Articular chondrocyte of knee joint (primary cell): ENCODE measurements at places on chromosomes 16 and 17. TPM values are rescaled to one million over a fixed set of nuclear protein-coding genes. Genes with fewer than 3 reads are reported as not detected.

The FBXL19 gene
- total RNA-seq: 11.5 and 12.0 TPM in 2 replicates

The KRT40 gene
- not detected in 2 replicates for total RNA-seq

The NHERF2 gene
- 24.3 and 40.4 TPM in 2 replicates for total RNA-seq

The ACE gene
- total RNA-seq: 0.91 and 0.97 TPM in 2 replicates

The STAC2 gene
- 0.32 and 1.0 TPM in 2 replicates for total RNA-seq

The CTRB2 gene
- not detected in 2 replicates for total RNA-seq

The MCRIP1 gene
- 74.4 and 76.3 TPM in 2 replicates for total RNA-seq

The ELAC2 gene
- 38.0 and 39.6 TPM in 2 replicates for total RNA-seq

The WDR45B gene
- total RNA-seq: 49.3 and 73.0 TPM in 2 replicates
